Stimulated activated CD8-positive, alpha-beta memory T cell treated with anti-CD3 and anti-CD28 coated beads, Interleukin-4, amount 100 ng/mL, for 1 hour (primary cell): ENCODE measurements at places on chromosomes 6 and 20.

DNA sequence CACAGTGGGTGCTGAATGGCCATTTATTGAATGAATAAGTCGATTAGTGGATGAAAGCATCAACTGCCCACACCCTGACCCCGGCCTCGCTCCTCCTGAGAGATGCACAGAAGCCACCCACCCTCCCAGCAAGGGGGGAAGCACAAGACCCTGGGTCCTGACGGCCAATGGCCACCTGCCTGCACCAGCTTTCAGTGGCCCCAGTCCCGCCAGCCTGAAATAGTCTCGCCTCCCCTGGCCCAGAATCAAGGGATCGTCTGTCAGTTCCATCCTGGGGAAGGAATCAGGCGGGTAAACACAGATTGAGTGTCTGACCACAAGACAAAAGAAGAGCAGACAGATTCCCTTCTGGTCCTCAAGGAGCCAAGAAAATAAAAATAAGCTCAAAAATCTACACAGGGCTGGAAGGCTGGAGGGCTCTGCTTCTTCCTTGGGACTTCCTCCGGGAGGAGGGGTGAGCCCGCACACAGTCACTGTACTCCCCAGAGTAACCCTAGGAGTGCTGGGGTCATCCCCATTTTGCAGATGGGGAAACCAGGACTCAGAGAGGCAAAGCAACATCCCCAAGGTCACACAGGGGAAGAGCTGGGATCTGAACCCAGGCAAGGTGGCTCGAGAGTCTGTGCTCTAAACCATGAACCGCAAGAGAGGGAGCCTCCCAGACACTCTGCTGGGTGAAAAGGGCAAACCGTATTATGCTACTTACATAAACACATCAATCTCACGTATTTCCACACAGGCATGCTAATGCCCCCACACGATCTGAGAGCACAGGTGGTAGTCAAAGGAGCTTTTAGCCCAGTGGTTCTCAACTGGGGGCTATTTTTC is 7.8 kb downstream of the PREX1 start:
- DNase-seq = no peak

DNA sequence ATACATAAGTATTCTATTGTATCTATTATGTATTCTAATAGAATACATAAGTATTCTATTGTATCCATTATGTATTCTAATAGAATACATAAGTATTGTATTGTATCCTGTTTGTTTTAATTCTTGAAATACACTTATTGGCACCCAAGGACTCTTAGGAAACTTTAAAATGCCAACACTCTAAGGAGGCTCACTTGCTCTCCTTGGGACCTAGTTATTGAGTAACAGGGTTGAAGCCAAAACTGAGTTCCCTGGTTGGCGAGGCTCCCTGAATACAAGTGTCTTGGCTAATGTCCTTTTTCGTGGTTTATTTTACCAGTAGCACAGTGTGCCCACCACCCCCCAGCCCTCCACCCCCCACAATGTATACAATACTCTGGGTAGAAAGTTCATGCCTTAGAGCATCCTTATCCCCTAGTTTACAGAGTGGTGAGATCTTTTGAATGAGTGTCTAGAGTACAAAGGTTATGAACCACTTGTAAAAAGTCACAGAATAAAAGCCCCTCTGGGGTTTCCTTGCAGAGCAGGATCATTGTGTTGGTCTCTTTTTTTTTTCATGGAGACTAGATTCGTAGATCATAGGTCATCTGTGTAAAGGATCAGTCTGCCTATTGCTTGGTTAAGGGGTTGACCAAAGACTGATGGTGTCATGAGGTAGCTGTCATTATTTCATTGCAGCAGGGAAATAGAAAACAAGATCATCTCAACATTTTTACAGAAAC is 32.5 kb upstream of the PRDM1 start:
- DNase-seq = no peak

DNA sequence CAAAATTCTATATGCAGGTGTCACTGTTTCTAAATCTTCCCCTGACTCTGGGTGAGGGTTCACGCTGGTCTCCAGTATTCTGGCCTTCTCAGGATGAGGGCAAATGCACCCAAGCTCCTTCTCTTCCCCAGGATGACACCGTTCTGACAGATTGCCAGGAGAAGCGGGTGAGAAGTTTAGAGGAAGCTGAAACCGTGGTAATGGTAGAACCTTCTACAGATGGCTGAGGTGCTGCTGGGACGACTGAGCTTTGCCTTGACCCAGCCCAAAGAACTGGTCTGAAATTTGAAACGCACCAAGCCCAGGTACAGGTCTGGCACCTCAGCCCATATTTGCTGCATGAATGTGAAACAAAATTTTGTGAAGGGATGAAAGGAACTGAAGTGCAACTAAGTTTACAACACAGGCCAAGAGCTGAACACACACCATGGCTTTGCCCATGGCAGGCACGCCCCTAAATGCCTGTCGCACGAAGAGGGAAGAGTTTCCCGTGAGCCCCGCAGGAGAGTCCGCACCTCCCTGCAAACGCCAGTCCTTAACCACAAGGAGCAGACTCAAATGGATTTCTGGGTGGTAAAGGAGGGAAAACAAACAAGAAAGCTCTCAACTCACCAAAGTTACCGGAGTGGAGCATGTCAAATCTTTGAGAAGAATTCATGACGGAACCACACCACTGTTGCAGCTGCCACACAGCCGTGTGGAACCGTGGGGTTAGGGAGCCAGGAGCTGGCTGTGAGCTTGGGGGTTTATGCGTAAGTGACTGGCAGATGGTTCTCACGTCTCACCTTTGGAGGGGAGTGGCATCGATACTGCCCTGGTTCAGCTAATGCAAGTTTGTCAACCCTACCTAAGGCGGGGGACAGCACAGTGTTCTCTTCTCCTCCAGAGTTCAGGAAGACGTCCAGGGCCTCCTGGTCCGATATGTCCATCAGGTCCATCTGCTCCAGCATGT is 138.9 kb downstream of the DTNBP1 start:
- no peak for DNase-seq

DNA sequence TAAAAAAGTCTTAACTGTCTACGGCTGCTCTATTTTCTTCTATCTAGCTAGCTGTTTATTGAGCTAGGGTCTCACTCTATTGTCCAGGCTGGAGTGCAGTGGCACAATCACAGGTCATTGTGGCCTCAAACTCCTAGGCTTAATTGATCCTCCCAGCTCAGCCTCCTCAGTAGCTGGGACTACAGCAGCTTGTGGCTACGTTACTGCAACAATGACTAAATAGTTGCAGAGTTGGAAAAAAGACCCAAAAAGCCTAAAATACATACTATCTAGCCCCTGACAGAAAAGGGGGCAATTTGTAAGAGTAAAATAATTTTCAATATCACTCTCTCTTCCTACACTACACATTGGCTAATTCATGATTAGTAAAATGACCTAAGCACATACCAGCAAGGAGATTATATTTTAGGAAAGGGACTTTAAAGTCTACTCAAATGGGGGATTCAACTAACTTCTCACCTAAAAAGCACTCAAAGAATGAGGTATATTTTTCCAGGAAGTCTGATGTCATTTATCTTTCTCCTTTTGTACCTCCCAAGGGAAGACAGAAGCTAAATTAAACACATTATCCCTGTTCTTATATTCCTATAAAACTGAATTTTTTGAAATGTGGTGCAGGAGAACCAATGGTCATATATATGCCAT is 82.8 kb downstream of the ZMYND8 start:
- no peak for DNase-seq

DNA sequence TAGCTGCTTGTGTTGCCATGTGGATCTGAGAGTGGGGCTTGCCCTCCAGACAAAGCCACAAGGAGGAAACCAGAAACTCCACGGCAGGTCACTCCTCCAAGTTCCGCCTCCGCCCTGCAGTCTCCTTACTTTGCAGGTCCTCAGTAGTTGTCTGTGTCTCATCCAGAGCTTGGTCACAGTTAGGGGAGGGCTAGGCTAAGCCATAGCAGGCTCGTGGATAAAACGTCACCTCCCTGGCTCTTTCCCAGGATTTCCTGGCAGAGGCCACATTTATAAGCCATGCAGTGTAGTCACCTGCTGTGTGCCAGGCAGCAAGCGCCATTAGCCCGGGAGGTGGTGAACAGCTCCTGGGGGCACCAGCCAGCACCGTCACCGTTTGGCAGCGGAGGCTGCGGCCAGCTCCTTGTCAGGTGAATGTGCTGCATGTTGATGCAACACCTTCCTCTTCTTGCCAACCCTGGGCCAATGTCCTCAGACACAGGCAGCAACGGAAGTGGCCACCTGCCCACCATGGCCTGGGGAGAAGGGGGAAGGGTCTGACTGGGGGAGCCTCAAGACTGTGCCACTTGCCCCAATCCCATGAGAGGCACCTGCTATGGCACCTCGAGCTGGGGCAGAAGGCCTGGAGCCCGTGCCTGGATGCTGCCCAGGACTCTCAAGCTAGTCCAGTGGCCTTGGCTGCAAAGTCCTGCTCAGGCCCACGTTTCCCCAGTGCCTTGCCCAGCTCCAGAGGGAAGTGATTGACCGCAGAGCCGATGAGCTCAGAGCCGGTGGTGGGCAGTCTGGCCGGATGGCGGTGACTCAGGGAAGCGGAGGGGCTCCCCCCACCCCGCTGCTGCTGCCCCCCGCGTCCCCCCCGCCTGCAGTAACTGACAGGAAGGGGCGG is 39.0 kb upstream of the SLCO4A1 start:
- no peak for DNase-seq
